Transverse colon (tissue), 4 donors: ENCODE measurements at places on chromosomes 11 and 22. TPM values are rescaled to one million over a fixed set of nuclear protein-coding genes. Genes with fewer than 3 reads are reported as not detected.

The PICALM gene
- total RNA-seq = 148 TPM

GRCh38 chr11:765025-765801, 12.1 kb downstream of the GATD1 start:
- no peak overlapping the region for H3K4me3 ChIP-seq
- H3K27ac ChIP-seq = no peak overlapping the region
- H3K36me3 ChIP-seq = peaks cover 21% of the 10 kb centered on the region
- H3K4me1 ChIP-seq = peaks cover 3% of the 10 kb centered on the region
- H3K27me3 ChIP-seq = no peaks in the 10 kb centered on the region

DNA sequence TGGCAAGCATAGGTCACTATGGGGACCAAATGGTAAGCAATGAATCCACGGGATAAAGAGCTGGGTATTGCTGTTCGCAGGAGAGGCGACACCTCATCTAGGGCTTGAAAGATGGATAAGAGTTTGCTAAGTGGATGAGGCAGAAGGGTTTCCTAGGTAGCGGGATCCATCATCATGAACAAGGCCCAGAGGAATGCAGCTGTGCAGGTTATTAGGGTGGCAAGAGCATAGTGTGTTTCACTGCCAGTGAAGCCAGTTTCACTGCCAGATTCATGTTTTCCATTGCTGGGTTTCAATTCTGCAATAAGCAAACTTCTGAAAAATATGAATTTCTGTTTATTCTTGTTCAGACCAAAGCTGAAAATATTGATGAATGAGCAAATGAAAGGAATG, 27.2 kb downstream of the WEE1 start:
- DNase-seq = no peak
- H3K36me3 ChIP-seq = no peaks in the 10 kb centered on the region
- no peaks in the 10 kb centered on the region for H3K27me3 ChIP-seq

- no peak overlapping the region for H3K4me3 ChIP-seq
- peak; percentile 17 for DNase-seq
- H3K27me3 ChIP-seq = peaks cover 5% of the 10 kb centered on the region
- H3K4me1 ChIP-seq = no peaks in the 10 kb centered on the region
- no peaks in the 10 kb centered on the region for H3K36me3 ChIP-seq
Measured at GRCh38 chr11:19508165-19508564, 204.5 kb upstream of the NAV2 start.

DNA sequence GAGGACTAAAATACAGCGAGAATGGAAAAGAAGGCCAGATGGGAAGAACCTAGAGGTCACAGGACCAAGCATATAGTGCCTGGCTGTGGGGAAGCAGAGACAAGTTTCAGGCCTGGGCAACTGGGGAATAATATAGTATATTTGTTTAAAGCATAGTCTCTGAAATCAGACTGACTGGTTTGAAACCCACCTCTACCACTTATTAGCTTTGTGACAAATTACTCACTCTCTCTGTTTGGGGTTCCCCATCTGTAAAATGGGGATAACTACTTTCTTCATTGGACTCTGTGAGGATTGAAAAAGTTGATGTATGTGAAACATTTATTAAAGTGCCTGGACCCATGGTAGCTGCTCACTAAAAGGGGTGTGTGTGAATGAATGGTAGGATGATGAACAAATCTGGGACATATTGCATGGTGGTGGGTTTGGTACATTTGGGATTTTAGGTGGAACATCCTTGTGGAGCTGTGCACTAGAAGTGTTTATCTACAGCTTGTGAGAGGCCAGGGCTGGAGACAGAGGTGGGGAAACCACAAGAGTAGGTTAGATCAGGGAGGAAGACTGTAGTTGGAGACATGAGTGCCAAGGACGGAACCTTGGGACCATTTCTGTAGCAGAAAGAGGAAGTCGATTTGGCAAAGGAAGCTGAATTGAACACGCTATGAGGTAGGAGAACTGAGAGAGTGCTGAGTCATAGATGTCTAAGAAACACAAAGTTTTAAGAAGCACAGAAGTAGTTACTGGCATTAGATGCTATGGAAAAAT, 52.6 kb downstream of the SWAP70 start:
- no peaks in the 10 kb centered on the region for H3K36me3 ChIP-seq
- H3K4me1 ChIP-seq = peaks cover 22% of the 10 kb centered on the region
- no peaks in the 10 kb centered on the region for H3K27me3 ChIP-seq
